ENCODE measurements at places on chromosomes 5 and 9. TPM values are rescaled to one million over a fixed set of nuclear protein-coding genes. Genes with fewer than 3 reads are reported as not detected.

Gene SGCD
- total RNA-seq, result 0.84 TPM

Gene PAEP
- total RNA-seq, result not detected

Gene SPINK4
- total RNA-seq, result not detected

Gene PTPRD
- 3.2 TPM for total RNA-seq

Gene SMIM33
- not detected for total RNA-seq

Gene SLC45A2
- 0.09 TPM for total RNA-seq

Gene CCIN
- total RNA-seq, result under 0.01 TPM
